ENCODE measurements at places on chromosomes 2 and 18.

DNA sequence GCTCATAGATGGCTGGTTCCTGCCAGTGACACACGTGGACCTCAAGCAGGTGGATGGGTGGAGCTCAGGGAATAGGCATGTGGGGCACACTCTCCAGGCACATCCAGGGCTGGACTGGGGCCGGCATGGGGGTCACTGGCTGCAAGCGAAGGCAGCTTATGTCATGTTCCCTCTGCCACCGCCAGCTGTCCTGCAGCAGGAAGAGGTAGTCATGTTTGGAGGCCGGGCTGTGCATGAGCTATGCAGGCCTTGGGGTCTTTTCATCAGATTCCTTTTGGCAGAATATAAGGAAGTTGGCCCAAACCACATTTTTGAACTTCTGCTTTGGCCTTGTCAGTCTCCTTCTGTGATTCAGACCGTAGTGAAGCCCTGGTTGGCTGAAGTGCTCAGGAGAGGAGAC, 61.5 kb downstream of the AGAP1 start:
- DNase-seq, result no peak

- no peak for DNase-seq
Observed at GRCh38 chr2:134153294-134153880, 100.5 kb upstream of the MGAT5 start.

GRCh38 chr18:63263444-63263843, 56.1 kb downstream of the BCL2 start:
- DNase-seq, result no peak

- no peak for DNase-seq
Observed at GRCh38 chr2:45930396-45930792, 278.9 kb downstream of the PRKCE start.

- DNase-seq, result no peak
Observed at GRCh38 chr2:141392517-141393213, 738.2 kb downstream of the LRP1B start.
